Hematopoietic multipotent progenitor cell treated with erythropoietin and hydrocortisone succinate and interleukin-3 and kit ligand, for 15 days (in vitro differentiated cells): ENCODE measurements at places on chromosomes 7 and 10.

DNA sequence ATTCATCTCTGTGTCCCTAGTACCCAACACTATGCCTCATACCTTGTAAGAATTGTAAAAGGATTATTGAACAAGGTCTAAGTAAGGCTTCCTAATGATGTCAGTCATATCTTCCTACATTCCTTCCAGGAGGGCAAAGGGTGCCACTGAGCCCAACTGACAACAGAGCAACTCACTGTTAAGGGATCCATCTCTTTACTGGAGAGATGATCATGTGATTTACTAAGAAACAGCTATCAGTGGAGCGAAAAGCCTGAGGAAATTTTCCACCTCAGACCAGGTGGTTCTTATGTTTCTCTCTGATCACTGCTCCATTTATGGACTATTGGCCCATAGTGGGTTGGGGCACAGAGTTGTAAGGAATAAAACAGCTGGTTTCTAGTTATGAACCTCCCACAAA lies 38.9 kb upstream of the CNNM1 start:
- DNase-seq, result no peak

DNA sequence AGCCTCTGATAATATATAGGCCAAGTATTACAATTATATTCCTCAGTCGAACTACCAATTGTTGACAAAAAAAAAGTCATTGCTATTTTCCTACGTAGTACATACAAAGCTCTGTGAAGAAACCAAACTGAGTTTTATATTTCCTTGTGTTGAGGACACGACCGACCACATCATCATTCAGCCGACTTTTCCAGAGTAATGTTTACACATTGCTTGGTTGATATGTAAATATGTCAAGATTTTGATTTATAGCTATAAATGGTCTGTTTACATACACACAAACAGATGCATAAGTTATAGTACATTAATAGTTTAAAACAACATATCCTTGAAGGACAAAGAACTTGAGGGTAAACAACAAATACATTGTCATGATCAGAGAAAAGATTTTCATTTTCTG lies 121.5 kb downstream of the CRPPA start:
- DNase-seq, result no peak

- DNase-seq, result no peak
Measured at GRCh38 chr10:6154566-6154965, 48.2 kb upstream of the PFKFB3 start.

- DNase-seq, result no peak
Measured at GRCh38 chr7:71868797-71869196, 543.3 kb downstream of the CALN1 start.

GRCh38 chr10:103451091-103451813 lies 918 bp downstream of the CALHM2 start:
- DNase-seq, result no peak

DNA sequence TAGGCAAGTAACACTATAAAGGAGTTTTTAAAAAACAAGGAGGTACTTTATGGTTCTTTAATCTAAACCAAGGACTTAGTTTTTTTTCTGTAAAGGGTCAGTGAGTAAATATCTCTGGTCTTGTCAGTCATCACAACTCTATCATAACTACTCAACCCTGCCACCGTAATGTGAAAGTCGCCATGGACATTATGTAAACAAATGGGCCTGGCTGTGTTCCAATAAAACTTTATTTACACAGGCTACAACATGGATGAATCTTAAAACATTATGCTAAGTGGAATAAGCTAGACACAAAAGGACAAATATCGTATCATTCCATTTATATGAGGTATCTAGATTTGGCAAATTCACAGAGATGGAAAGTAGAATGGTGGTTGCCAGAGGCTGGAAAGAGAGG lies 60.8 kb upstream of the SP4 start:
- no peak for DNase-seq

GRCh38 chr10:35223016-35223415 lies 96.4 kb downstream of the CREM start:
- DNase-seq, result no peak

GRCh38 chr10:8531116-8531515 lies 476.6 kb downstream of the GATA3 start:
- DNase-seq, result no peak

DNA sequence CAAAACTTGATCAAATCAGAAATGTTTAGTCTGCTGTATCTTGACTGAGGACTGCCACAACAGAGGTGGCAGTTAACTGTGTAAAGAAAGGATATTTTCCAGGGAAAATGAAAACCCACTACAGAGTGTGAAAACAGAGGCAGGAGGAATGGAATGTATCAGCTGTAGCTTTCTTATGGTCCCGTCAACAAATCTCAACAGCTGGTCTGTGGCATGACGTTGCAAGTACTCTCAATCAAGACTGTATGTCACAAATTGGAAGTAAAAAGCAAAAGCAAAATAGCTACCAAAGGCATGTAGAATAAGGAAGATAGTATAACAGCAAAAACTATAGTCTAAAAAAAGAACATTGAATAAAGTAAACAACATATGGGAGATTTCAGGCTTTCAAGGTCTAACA lies 123.5 kb downstream of the KMT2C start:
- no peak for DNase-seq

GRCh38 chr7:13276977-13277376 lies 589.5 kb downstream of the ARL4A start:
- no peak for DNase-seq

- DNase-seq, result no peak
Measured at GRCh38 chr10:35466661-35467060, 130.4 kb downstream of the CCNY start.

- DNase-seq, result no peak
Measured at GRCh38 chr7:90771281-90771680, 175.2 kb downstream of the CDK14 start.

DNA sequence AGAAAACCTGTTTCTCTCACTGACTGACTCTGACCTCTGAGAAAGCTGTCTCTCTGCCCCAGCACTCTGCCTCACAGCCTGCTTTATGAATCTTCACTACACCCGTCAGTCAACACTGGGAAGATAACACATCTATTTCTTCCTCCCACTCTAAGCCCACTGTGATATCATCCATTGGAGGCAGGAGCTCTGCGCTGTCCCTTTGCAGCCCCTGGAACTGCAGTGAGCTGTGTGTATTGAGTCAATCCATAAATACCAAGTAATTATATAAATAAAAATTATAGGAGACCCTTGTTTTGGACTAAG lies 17.2 kb upstream of the FXYD4 start:
- no peak for DNase-seq

DNA sequence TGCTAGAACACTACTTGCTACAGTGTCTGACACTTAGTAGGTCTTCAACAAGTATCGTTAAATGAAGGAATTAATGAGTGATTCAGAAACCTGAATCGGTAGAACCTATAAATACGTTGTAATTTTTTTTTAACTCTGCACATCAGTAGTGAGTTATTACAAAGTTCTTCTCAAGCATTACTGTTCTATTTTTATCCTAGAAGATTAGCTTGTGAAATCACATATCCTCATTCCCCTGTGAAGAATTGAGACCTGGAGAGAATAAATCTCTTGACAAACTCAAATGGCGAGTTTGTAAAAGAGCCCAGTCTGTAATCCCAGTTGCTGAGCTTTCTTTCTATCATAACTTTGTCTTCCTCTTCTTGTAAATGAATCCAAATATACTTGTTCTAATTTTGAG lies 34.7 kb downstream of the HYAL4 start:
- DNase-seq, result no peak

- DNase-seq, result no peak
Measured at GRCh38 chr7:137717811-137718271, 128.9 kb downstream of the DGKI start.

- no peak for DNase-seq
Measured at GRCh38 chr7:11252011-11252607, 278.4 kb downstream of the PHF14 start.

- no peak for DNase-seq
Measured at GRCh38 chr7:691361-692045, 35.0 kb upstream of the DNAAF5 start.
